ENCODE measurements at places on chromosomes 4 and X.

GRCh38 chr4:81523672-81524327, 52.1 kb upstream of the RASGEF1B start:
- DNase-seq, result no peak

- no peak for DNase-seq
Observed at GRCh38 chr4:52701207-52701606, 42.1 kb upstream of the USP46 start.

DNA sequence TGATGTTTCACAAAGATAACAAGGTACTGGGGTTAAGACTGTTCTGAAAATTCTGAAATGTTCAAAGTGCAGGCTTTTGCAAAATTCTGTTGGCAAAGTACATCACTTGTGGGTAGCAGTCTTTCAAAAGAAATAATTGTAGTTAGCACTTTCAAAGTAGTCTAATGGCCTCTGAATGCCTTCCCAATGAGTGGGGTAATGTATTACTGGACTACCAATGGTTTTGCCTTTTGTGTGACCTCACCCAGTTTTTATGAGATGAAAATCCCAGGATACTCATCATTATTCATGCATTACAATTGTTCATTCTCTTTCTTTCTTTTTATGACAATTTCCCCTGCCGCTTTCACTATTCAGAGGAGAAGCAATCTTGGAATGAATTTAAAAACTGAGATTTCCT, 686.1 kb downstream of the GLUD2 start:
- DNase-seq, result no peak

DNA sequence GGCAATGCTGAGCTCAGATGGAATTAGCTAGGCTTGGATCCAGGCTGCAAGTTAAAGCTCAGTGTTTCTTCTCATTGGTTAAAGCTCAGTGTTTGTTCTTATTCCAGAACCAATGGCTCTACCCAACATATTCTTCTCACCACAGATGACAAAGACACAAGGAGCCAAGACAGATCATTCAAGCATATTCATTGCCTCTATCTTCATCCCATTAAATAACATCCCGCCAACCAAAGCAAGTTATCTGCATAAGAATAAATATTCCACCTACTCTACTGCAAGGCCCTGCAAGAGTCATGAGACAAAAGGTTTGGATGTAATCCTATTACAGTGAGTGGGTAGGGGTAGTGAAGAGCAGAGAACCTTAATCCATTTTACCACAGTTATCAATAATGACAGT, 766.5 kb downstream of the C4orf33 start:
- no peak for DNase-seq

DNA sequence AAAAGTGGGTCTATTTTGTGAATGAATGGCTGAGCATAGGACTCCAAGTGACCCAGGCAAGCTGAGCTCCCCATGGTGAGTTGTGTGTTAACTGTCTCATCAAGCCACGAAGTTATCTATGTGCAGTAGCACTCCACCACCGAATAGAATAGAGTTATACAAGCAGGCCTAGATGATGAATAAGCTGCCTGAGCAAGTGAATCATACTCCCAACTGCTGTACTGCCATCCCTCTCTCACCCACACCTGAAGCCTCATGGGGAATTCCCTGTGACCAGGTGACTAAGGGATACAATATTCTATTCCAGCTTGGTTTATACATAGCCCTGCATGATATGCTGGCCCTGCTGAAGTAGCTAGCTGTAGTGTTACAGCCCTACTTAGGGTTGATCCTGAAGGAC, 38.7 kb downstream of the KDM5C start:
- no peak for DNase-seq

- DNase-seq, result no peak
Observed at GRCh38 chrX:103461156-103461555, 58.1 kb downstream of the RAB40A start.

DNA sequence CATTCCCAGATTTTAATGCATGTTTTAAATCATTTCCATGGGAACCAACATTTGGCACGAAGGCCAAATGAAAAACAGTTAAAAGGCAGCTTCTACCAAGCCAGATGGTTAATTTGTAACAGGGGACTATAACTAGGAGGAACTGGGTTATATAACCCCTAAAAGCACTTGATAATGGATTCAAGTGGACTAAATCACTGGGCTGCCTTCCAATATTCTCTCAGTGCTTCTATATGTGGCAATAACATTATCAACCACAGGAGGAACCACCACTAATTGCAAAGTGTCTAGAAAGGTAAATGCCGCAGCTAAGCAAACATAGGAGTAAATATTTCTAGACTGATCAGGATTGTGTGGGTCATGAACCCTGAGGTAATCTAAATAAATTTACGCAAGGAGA, 391.5 kb downstream of the UBE2NL start:
- no peak for DNase-seq

DNA sequence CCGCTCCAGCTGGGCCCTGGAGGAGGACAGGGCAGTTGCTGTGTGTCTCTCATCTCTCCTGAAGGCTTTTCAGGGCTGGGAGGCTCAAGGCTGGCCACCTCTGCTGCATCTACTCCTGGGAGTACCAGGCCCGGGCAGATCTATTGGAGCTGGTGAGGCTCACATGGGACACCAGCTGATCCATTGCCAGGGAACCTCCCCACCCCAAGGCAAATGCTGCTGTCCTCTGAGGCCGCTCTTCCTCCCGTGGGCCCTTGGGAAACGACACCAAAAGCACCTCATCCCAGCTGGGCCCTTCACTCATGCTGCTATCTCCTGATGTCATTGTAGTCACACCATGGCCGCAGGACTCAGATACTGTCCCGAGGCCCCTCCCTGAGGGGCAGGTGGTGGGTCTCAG, 3.6 kb downstream of the UBL4A start:
- no peak for DNase-seq

- no peak for DNase-seq
Observed at GRCh38 chr4:70772929-70773555, 51.3 kb downstream of the RUFY3 start.

DNA sequence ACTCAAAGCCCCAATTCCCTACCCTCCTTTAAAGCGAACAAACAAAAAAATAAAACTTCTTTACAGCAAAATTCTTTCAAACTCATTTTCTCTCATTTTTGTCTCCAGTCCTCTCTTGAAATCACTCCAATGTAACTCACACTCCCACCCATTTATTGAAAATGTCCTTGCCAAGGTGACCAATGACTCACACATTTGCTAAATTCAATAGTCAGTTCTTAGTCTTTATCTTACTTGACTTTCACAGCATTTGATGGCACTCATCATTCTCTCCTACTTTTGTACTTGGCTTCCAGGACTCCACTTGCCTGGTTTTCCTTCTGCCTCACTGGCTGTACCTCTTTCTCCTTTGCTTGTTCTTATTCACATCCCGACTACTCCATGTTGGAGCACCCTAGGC, 19.9 kb downstream of the CC2D2A start:
- no peak for DNase-seq

GRCh38 chrX:20313899-20314298, 47.2 kb upstream of the RPS6KA3 start:
- DNase-seq, result no peak

- DNase-seq, result no peak
Observed at GRCh38 chr4:106371161-106371560, 2.6 kb upstream of the GIMD1 start.

DNA sequence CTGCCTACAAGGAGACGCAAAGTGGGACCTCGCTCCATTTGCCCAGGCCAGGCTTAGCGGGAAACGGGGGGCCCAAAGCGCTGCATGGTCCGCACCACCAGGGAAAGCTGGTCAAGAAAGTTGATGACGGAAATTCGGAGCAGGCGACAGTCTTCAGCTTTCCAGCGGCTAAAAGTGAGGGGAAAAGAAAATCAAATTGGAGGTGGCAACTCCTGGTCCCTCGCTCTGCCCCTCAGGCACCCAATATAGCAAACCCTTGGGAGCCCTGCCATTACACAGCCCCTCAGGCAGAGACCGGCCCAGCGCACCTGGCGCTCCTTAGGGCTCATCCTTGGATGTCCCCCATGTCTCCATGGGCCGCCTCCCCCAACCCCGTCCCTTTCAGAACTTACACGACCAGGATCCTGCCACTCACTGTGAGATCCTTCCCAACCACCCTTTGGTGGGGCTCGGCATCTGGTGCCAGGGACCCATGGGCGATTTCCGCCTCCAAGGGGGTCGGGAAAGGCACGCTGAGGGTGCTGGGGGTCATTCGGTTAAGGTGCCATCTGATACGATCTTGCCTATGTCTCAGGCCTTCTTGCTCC, 1.1 kb downstream of the LAGE3 start:
- DNase-seq, result no peak

DNA sequence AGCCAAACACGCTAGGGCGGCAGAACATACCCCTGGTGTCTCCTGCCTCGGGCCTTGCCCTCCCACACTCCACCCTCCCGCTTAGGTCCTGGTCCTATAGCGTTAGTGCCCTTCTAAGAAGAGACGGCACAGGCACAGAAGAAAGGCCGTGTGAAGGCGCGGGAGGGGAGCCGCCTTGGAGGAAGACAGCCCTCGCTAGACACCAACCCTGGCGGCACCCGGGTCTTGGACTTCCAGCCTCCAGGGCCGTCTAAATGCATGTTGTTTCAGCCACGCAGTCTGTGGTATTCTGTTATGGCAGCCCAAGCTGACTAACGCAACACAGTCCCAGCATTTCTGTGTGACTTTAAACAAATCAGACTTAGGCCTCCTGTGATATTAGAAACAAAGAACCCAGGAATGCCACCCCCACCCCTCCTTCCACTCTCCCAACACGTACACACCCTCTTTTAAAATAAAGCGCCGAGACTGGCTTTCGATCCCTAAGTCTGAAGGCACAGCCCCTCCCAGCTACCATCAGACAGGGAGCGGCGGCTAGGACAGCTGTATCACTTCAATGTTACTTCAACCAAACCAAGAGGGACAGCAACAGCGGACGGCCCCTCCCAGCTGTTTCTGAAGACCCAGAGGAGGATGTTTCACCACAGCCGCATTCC, 128.0 kb downstream of the AFAP1 start:
- DNase-seq, result no peak

DNA sequence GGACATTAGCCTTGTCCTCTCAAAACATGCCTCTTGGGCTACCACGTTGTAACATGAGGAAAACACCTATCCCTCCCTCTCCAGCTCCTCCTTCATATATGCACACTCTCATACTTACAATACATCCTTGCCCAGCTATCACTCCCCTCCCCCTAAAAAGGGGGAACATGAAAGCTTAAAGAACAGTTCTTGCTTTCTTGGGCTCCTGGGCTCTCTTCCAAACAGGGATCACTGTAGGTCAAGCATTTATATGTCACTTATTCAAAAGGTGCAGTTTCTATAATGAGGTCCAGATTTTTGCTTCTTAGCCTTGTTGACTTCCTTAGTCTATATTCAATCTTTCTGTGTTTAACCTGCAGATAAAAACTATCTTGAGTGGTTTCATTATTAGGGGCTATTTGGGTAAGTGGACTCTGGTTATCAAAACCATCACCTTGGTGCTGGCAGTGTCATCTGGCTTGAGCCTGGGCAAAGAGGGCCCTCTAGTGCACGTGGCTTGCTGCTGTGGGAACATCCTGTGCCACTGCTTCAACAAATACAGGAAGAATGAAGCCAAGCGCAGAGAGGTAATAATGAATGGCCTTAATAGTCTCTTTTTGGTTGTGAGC, 119.4 kb downstream of the AKAP4 start:
- DNase-seq, result no peak

All from right renal cortex interstitium (tissue), 3 donors.